ENCODE measurements at places on chromosomes 13 and 19. TPM values are rescaled to one million over a fixed set of nuclear protein-coding genes. Genes with fewer than 3 reads are reported as not detected.

The POU2F2 gene
- total RNA-seq = 2.2 TPM

The METTL21C gene
- not detected for total RNA-seq

GRCh38 chr13:77833331-77833863, 85.2 kb downstream of the EDNRB start:
- peak; percentile 84 for DNase-seq

GRCh38 chr19:34430738-34431625, 2.8 kb downstream of the UBA2 start:
- peak; percentile 73 for DNase-seq

DNA sequence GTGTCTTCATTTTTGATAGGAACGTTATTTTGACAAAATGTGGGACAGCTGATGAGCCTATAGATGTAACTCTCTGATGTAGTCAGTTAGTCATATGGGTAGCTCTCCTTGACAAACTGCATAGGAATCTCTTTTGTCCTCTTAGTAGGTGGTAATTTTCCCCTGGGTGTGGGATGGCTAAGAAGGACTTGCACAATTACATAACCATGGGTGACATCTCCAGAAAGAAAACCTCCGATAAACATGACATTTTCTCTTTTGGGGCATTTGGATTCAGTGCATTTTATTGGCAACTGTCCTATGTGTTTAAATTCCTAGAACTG, 41.8 kb downstream of the IGFL3 start:
- no peak for DNase-seq
